ENCODE measurements at places on chromosomes 16 and 17. TPM values are rescaled to one million over a fixed set of nuclear protein-coding genes. Genes with fewer than 3 reads are reported as not detected.

DNA sequence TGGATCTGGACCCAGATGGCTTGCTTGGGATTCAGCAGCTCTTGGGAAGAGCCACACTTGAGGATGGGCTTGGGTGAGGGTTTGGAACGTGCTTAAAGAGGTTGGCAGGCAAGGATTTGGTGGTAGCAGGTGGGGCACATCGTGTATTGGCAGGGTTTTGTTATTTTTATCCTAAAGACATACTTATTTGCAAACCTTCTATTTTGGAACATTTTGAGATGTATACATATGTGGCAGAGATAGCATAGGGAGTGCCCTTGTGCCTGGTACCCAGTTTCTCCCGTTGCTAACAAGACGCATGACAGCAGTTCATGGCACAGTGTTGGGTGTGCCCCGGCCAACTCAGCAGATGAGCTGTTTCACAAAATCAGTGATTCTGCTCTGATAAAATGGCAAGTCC lies 9.1 kb downstream of the BANP start:
- DNase-seq: no peak

GRCh38 chr17:48470388-48471034 lies 40.5 kb upstream of the SKAP1 start:
- DNase-seq: no peak

GRCh38 chr17:43540821-43541674 lies 5.1 kb downstream of the ETV4 start:
- no peak for DNase-seq

GRCh38 chr17:70976447-70976846 lies 807.1 kb downstream of the KCNJ2 start:
- no peak for DNase-seq

FDXR gene
- 44.3 TPM for total RNA-seq

DNA sequence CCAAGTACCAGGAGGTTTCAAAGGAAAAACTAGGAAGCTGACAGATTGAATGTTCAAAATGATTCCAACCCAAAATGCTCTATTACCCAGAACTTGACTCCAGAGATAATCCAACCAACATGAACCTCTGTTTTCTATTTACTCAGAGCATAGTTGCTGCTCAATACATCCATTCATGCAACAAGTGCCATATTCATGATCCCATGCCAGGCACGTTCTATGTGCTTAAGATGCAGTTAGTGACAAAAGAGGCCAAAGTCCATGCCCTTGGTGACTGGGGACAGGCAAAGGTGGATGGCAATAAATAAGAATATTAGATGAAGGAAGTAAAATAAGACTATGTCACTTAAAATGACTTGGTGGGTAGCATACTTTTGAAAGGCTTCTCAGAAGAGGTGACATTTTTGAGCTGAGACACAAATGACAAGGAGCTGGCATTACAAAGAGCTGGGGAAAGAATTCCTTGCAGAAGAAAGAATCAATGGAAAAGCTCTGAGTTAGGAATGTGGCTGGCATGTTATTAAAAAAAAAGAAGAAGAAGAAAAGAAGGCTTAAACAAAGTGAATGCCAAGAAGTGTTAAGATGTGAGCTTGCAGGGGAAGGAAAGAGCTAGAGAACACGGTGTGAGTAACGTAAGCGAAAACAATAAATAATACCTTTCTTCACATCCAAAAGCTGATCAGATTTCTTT lies 34.5 kb downstream of the TOX3 start:
- DNase-seq: no peak

GRCh38 chr16:48405907-48406306 lies 20.7 kb upstream of the SIAH1 start:
- DNase-seq: no peak

DNA sequence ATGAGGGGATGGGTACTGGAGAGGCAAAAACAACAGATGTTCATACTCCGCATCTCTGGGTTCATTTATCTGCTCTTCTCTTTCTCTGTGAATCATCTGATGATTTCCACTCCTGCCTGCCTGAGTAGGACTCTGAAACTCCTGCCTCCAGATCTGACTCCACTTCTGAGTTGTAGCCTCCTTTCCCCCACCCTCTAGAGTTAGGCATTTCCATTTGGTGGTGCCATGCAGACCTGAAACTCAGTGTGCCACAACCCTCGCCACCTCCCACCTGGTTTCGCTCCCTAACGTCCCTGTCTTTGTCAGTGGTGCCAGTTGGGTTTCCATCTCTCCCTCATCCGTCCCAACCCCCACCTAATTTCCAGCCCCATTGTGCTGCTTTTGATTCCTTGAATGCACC lies 126.2 kb downstream of the PRKCB start:
- peak; percentile 51 for DNase-seq

DNA sequence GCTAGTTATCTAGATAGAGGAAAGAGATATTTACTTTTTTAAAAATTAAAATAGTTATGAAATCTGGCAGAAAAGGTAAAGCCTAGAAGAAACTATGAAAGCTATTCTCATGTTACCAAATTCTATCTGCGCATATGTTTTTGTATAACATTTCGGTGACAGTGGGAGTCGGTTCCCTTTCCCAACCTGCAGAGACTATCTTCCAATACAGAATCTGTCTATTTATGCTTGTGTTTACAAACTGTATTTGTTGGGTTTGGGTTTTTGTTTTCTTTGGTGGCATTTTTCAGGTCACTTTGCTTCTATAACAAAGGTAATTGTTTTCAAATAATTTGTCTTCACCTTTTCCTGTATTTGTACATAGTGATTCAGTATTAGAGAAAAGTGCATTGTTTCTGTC lies 69.8 kb downstream of the YPEL2 start:
- DNase-seq: no peak

- no peak for DNase-seq
Observed at GRCh38 chr16:86355951-86356350, 154.4 kb upstream of the FOXF1 start.

- no peak for DNase-seq
Observed at GRCh38 chr16:80189476-80190175, 351.2 kb upstream of the DYNLRB2 start.

DNA sequence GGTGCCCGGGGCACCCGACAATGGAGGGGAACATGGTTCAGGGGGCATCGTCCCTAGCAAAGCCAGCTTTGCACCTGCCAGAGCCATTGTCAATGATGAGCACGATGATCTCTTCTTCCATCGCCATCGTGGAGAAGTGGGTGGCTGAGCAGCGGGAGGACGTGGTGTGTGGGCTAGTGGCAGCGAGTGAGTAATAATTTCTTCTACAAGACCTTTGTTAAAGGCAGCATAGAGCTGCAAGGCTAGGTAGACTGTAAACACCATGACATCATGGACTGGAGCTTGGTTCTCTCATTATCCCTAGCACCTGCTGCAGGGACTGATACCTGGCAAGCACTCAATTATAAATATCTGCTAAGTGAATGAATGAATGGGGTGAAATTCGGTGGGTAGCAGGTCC lies 6.7 kb upstream of the HEATR3 start:
- DNase-seq: no peak

- DNase-seq: no peak
Observed at GRCh38 chr16:73601911-73602310, 554.0 kb upstream of the ZFHX3 start.

KDM6B gene
- total RNA-seq: 73.7 TPM

GRCh38 chr17:41140360-41141131 lies at the start of gene KRTAP4-6:
TSS of gene KRTAP4-6 (minus strand) at chr17:41140544. CDS start at chr17:41140487, 57 bp downstream.
- DNase-seq: no peak

DNA sequence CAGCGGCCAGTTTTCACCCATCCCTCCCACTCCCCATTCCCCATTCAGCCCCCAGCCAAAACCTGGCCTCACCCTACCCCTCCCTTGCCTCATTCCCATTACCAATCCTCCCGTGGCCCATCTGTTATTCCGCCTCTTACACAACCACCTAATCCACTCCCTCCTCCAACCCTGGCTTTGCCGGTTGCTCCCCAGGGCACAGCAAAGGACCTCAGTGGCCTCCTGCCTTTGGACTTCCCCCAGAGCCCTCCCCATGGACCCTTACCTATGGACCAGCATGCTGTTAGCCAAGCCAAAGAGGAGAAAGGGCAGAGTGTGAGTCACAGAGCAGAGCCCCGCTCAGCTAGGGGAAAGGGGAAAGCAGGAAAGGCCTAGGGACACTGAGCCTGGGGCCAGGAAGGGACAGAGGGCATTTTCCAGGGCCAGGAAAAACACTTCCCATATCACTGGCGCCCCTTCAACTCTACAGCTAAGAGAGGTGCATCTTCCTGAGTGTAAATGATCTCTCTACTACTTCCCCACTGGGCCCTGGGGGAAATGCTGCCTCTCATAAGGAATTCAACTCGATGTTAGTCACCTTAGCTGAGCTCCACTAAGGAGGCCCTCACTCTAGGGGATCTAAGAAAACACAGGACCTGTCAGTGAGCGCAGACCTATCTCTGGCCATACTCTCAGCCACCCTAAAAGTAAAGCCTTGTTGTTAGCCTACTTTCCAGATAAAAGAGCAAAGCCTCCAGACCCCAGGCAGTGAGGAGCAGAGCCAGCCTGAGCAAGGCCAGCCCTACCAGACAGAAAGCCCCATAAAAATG lies 10.6 kb downstream of the PEMT start:
- DNase-seq: no peak

- DNase-seq: no peak
Observed at GRCh38 chr16:71669926-71670536, 44.0 kb downstream of the MARVELD3 start.

DNA sequence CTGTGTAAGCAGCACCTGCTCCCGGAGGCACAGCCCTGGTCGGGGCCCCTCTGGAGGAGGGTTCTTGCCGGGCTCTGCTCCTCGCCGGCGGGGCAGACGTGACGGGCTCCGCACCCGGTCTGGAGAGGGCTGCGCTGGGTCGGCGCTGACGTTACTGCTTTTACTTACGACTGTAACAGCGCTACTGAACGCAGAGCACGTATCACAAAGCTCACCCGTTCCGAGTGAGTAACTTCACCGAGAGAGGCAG lies 1.3 kb upstream of the RAB40C start:
- DNase-seq: peak; percentile 73

GAS2L2 gene
- 0.09 TPM for total RNA-seq

NPIPB8 gene
- 2.7 TPM for total RNA-seq

DNA sequence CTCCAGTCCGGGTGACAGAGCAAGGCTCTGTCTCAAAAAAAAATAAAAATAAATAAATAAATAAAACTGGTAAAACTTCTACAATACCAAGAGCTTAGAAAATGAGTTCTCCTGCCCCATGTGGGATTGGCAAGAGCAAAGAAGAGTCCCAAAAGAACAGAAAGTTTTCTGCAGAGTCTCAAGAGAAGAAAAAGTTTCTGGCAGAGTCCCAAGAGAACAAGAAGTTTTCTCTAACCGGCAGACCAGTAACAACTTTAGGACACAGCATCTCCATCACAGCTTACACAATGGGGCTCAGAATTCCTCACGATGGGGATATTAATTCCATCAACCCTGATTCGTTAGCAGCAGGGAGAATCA lies 1.1 kb downstream of the SLC39A11 start:
- no peak for DNase-seq

DNA sequence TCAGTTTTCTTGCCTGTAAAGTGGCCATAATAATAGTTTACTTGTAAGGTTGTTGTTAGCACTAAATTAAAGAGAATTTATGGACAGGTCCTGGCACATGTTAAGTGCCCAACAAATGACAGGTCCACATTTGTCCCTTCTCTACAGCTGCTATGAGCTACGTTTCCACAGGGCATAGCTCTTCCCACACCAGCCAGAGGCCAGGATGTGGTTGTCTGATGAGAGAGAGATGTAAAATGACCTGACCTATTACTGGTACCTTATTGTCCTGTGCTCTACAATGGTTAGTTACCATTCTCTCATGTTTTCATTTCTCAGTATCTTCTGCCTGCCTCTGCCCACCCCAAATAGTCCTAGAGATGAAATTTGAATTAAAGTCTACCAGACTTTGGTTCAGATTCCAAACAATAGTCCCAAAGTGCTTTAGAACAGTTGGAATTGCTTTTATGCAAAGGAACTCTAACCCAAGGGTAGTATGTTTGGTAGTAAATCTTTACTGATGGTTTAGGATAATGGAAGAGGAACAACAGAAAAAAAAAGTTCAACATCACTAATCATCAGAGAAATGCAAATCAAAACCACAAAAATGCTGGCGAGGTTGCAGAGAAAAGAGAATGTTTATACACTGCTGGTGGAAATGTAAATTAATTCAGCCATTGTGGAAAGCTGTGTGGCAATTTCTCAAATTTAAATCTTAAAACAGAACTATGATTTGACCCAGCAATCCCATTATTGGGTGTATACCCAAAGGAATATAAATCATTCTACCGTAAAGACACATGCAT lies 57.1 kb upstream of the ANKFN1 start:
- DNase-seq: no peak

- no peak for DNase-seq
Observed at GRCh38 chr17:42136654-42137051, 14.0 kb downstream of the HSPB9 start.

DNA sequence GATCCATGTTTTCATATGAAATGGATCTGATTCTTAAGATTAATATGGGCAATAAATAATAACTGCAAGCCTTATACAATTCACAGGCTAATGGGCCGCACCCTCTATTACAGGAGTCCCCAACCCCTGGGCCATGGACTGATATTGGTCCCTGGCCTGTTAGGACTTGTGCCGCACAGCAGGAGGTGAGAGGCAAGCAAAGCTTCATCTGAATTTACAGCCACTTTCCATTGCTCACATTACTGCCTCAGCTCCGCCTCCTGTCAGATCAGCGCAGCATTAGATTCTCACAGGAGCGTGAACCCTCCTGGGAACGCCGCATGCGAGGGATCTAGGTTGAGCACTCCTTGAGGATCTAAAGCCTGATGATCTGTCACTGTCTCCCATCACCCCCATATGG lies 26.8 kb downstream of the METTL16 start:
- DNase-seq: no peak

All from activated T-cell treated with anti-CD3 and anti-CD28 coated beads, Interleukin-2, amount 50 U/mL, for 72 hours (primary cell).